ENCODE measurements at places on chromosomes 4 and X. TPM values are rescaled to one million over a fixed set of nuclear protein-coding genes. Genes with fewer than 3 reads are reported as not detected.

The NDST3 gene
- not detected for total RNA-seq

The NPY5R gene
- not detected for total RNA-seq

The TRIM61 gene
- total RNA-seq, result 1.0 TPM

The ZNF185 gene
- total RNA-seq, result 0.97 TPM

The SLITRK4 gene
- total RNA-seq, result not detected

The SHOX gene
- total RNA-seq, result not detected

The HTRA3 gene
- not detected for total RNA-seq

DNA sequence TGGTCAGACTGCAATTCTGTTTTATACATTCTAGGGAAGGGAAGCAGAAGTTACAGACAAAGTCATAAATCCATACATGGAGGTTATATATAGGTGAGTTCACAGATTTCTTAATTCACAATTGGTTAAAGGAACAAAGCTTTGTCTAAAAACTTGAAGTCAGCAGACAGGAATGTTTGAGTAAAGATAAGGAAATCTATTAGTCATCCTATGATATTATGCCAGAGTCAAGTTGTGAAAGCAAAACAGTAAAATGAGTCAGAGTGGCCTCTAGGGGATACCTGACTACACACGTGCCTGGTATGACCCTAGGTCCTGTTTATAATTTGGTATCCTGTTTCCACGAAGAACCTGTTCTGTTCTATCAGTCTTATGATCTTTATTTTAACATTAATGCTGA, 31.5 kb downstream of the ACTRT1 start:
- no peaks in the 10 kb centered on the region for H3K4me1 ChIP-seq
- no peak overlapping the region for H3K4me3 ChIP-seq
- no peaks in the 10 kb centered on the region for H3K36me3 ChIP-seq
- no peaks in the 10 kb centered on the region for H3K27me3 ChIP-seq
- H3K27ac ChIP-seq, result no peak overlapping the region

- no peak for DNase-seq
- H3K27ac ChIP-seq, result no peak overlapping the region
- no peaks in the 10 kb centered on the region for H3K27me3 ChIP-seq
- no peak overlapping the region for H3K4me3 ChIP-seq
- H3K36me3 ChIP-seq, result no peaks in the 10 kb centered on the region
- H3K4me1 ChIP-seq, result no peaks in the 10 kb centered on the region
Observed at GRCh38 chr4:8385106-8385505, 55.4 kb downstream of the ACOX3 start.

DNA sequence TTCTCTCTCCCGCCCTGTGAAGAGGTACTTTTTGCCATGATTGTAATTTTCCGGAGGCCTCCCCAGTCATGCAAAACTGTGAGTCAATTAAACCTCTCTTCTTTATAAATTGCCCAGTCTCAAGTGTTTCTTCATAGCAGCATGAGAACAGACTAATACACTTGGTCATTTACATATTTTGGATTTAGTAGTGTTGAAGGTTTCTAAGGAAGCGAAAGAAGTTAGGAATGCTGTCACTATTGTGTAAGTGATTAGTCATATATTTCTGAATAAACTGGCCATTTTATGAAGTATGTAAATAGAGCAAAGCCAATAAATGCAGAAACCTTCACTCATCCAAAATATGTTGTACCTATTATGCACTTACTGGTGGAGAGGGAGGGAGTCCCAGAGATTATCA, 34.4 kb upstream of the GK2 start:
- DNase-seq, result no peak
- H3K36me3 ChIP-seq, result no peaks in the 10 kb centered on the region
- no peak overlapping the region for H3K4me3 ChIP-seq

- no peaks in the 10 kb centered on the region for H3K36me3 ChIP-seq
- H3K27me3 ChIP-seq, result no peaks in the 10 kb centered on the region
- no peaks in the 10 kb centered on the region for H3K4me1 ChIP-seq
- no peak overlapping the region for H3K27ac ChIP-seq
- H3K4me3 ChIP-seq, result no peak overlapping the region
Observed at GRCh38 chr4:1635464-1635863, 48.6 kb downstream of the FAM53A start.

DNA sequence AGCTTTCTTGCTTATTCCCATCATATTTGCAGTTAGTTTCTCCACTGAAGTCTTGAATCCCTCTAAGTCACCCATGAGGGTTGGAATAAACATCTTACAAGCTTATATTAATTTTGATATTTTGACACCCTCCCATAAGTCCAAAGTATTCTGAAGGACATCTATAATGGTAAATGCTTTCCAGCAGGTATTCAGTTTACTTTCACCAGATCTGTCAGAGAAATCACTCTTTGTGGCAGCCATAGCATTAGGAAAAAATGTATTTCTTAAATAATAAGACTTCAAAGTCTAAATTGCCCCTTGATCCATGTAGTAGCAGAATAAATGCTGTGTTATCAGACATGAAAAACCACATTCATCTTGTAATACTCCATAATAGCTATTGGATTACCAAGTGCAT, 1371.7 kb upstream of the PABPC4L start:
- H3K4me3 ChIP-seq, result no peak overlapping the region
- H3K4me1 ChIP-seq, result no peaks in the 10 kb centered on the region
- H3K27ac ChIP-seq, result no peak overlapping the region
- no peaks in the 10 kb centered on the region for H3K36me3 ChIP-seq
- no peak for DNase-seq

- no peaks in the 10 kb centered on the region for H3K36me3 ChIP-seq
- DNase-seq, result no peak
- peaks cover 4% of the 10 kb centered on the region for H3K27me3 ChIP-seq
- peak overlapping the region; percentile 44 for H3K4me3 ChIP-seq
Observed at GRCh38 chrX:135403374-135403773, 18.4 kb upstream of the SMIM10L2A start.

GRCh38 chr4:8574796-8575370, 5.3 kb upstream of the GPR78 start:
- H3K4me1 ChIP-seq, result no peaks in the 10 kb centered on the region
- no peaks in the 10 kb centered on the region for H3K27me3 ChIP-seq
- H3K27ac ChIP-seq, result no peak overlapping the region
- DNase-seq, result no peak
- no peaks in the 10 kb centered on the region for H3K36me3 ChIP-seq
- no peak overlapping the region for H3K4me3 ChIP-seq

- no peaks in the 10 kb centered on the region for H3K36me3 ChIP-seq
- no peak overlapping the region for H3K27ac ChIP-seq
- no peak for DNase-seq
- H3K4me1 ChIP-seq, result peaks cover 2% of the 10 kb centered on the region
- no peaks in the 10 kb centered on the region for H3K27me3 ChIP-seq
Observed at GRCh38 chrX:31091819-31092218, 20.0 kb upstream of the FTHL17 start.

GRCh38 chr4:120709991-120710390, 212.5 kb downstream of the PRDM5 start:
- H3K27me3 ChIP-seq, result peaks cover 6% of the 10 kb centered on the region
- H3K36me3 ChIP-seq, result no peaks in the 10 kb centered on the region
- no peaks in the 10 kb centered on the region for H3K4me1 ChIP-seq
- no peak for DNase-seq
- no peak overlapping the region for H3K4me3 ChIP-seq
- no peak overlapping the region for H3K27ac ChIP-seq

- no peak for DNase-seq
- H3K4me1 ChIP-seq, result no peaks in the 10 kb centered on the region
Observed at GRCh38 chr4:94743838-94744237, 13.9 kb upstream of the BMPR1B start.

GRCh38 chr4:181525634-181526033, 717.6 kb upstream of the TENM3 start:
- H3K36me3 ChIP-seq, result no peaks in the 10 kb centered on the region
- H3K4me3 ChIP-seq, result no peak overlapping the region
- H3K27me3 ChIP-seq, result no peaks in the 10 kb centered on the region
- no peak for DNase-seq
- H3K4me1 ChIP-seq, result no peaks in the 10 kb centered on the region
- H3K27ac ChIP-seq, result no peak overlapping the region

DNA sequence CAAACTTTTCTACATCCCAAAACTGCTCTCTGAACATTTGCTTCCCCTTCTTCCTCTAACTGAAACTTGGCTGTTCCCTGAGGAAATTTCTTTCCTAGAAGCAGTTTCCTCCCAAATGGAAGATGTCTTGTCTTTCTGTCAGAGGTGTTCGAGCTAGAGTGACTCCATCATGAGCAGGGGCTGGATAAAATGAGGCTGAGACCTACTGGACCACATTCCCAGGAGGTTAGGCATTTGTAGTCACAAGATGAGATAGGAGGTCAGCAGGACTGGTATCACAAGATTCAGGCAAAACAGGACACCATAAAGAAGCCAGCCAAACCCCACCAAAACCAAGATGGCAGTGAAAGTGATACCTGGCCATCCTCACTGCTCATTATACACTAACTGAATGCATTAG, 35.8 kb upstream of the PGRMC2 start:
- no peaks in the 10 kb centered on the region for H3K36me3 ChIP-seq
- H3K27me3 ChIP-seq, result no peaks in the 10 kb centered on the region
- DNase-seq, result no peak
- no peak overlapping the region for H3K27ac ChIP-seq
- H3K4me1 ChIP-seq, result no peaks in the 10 kb centered on the region

GRCh38 chr4:169723207-169723965, 34.4 kb downstream of the HPF1 start:
- H3K27me3 ChIP-seq, result no peaks in the 10 kb centered on the region
- H3K4me1 ChIP-seq, result no peaks in the 10 kb centered on the region
- H3K4me3 ChIP-seq, result no peak overlapping the region
- DNase-seq, result no peak
- no peak overlapping the region for H3K27ac ChIP-seq

- H3K4me3 ChIP-seq, result no peak overlapping the region
- no peak overlapping the region for H3K27ac ChIP-seq
- H3K27me3 ChIP-seq, result no peaks in the 10 kb centered on the region
- no peaks in the 10 kb centered on the region for H3K36me3 ChIP-seq
Observed at GRCh38 chr4:182825003-182825402, 92.2 kb downstream of the DCTD start.

- H3K4me1 ChIP-seq, result peaks cover 19% of the 10 kb centered on the region
- peaks cover 3% of the 10 kb centered on the region for H3K36me3 ChIP-seq
- no peaks in the 10 kb centered on the region for H3K27me3 ChIP-seq
- H3K4me3 ChIP-seq, result no peak overlapping the region
- peak overlapping the region; percentile 81 for H3K27ac ChIP-seq
Observed at GRCh38 chr4:37780444-37781130, 45.9 kb upstream of the PGM2 start.

GRCh38 chrX:53160297-53160983, 64.6 kb downstream of the KDM5C start:
- no peaks in the 10 kb centered on the region for H3K27me3 ChIP-seq
- H3K4me1 ChIP-seq, result no peaks in the 10 kb centered on the region

- peak overlapping the region; percentile 99 for H3K27ac ChIP-seq
- H3K36me3 ChIP-seq, result peaks cover 52% of the 10 kb centered on the region
- H3K4me1 ChIP-seq, result peaks cover 45% of the 10 kb centered on the region
- DNase-seq, result peak; percentile 47
- peak overlapping the region; percentile 95 for H3K4me3 ChIP-seq
Observed at GRCh38 chr4:17578482-17578891, 1.5 kb downstream of the LAP3 start.

DNA sequence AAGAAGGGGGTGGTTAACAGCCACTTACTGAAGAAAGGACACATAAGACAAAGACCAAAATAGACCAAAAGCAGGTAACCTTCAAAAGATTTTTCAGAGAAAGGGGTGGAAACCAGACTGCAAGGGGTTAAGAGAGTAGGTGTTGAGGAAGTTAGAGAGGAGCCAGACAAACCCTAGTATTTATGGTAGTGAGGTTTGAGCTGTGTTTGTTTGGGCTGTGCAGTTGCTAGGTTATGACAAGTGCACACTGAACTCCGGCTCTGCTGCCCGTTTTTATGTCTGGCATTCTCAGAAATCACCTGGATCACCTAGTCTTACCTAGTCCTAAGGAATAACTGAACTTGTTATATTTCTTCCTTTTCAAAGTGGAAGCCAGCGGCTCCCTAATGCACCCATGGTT, 22.9 kb upstream of the G3BP2 start:
- H3K27ac ChIP-seq, result peak overlapping the region; percentile 54
- no peaks in the 10 kb centered on the region for H3K27me3 ChIP-seq
- peak; percentile 50 for DNase-seq
- peaks cover 40% of the 10 kb centered on the region for H3K4me1 ChIP-seq
- peaks cover 10% of the 10 kb centered on the region for H3K36me3 ChIP-seq

DNA sequence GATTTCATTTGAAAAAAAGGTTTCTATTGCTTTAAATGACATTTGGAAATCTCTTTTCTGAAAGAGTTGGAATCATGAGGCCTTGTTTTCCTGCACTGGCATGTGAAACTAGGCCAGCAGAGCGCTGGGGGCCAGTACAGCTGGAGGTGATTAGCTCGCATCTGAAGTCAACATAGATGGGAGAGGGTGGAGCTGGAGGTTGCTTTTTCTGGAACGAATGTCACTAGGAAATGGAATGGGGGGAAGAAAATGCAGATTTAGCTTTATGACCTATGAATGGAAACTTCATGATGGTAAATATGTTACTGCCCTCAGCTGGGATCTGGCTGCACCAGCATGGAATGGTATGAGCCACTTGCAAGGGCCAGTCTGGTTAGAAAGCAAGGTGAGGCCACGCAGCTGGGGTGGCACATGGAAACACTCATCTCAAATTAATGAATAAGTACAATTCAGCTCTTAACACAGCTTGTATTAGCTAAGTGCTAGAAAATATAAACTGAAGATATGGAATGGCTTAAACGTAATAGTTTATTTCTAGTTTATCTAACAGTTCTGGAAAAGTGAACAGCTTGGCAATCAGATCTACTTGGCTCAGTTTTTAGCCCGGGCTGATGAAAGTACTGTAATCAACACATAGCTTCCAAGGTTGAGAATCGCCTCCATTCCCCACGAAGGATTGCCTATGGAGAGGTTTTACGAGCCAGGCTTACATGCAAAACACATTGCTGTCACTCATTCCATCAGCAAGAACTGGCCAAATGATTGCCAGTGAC, 32.5 kb downstream of the SLC10A6 start:
- H3K4me1 ChIP-seq, result no peaks in the 10 kb centered on the region
- no peak overlapping the region for H3K4me3 ChIP-seq
- DNase-seq, result no peak

GRCh38 chr4:133544097-133544496, 395.0 kb downstream of the PCDH10 start:
- no peak for DNase-seq
- no peak overlapping the region for H3K4me3 ChIP-seq
- H3K27ac ChIP-seq, result no peak overlapping the region
- H3K4me1 ChIP-seq, result no peaks in the 10 kb centered on the region

DNA sequence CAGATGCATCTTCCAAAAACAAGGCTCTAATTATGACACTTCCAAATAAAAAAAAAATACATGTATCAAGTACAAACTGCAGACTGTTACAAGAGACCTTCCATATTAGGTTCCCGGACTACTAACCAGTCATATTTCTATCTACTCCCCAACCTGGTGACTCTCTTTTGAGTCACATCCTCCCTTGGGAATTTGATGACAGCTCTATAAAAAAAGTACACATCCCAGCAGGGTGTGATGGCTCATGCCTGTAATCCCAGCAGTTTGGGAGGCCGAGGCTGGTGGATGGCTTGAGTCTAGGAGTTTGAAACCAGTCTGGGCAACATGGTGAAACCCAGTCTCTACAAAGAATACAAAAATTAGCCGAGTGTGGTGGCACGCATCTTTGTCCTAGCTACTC, 14.9 kb downstream of the RPGR start:
- H3K4me1 ChIP-seq, result no peaks in the 10 kb centered on the region
- no peaks in the 10 kb centered on the region for H3K27me3 ChIP-seq
- H3K27ac ChIP-seq, result no peak overlapping the region
- H3K36me3 ChIP-seq, result no peaks in the 10 kb centered on the region
- no peak overlapping the region for H3K4me3 ChIP-seq

GRCh38 chrX:41184312-41184711, 99.1 kb downstream of the USP9X start:
- H3K4me1 ChIP-seq, result peaks cover 45% of the 10 kb centered on the region
- H3K27me3 ChIP-seq, result no peaks in the 10 kb centered on the region
- no peak overlapping the region for H3K4me3 ChIP-seq
- DNase-seq, result peak; percentile 20
- peaks cover 45% of the 10 kb centered on the region for H3K36me3 ChIP-seq
- peak overlapping the region; percentile 30 for H3K27ac ChIP-seq
